Smooth muscle cell of the coronary artery (primary cell): ENCODE measurements at places on chromosomes 11 and 22. TPM values are rescaled to one million over a fixed set of nuclear protein-coding genes. Genes with fewer than 3 reads are reported as not detected.

OR56A1 gene
- total RNA-seq = not detected in 2 replicates

IL17RA gene
- 2.9 and 3.7 TPM in 2 replicates for total RNA-seq

KCNQ1 gene
- total RNA-seq = under 0.01 TPM in 1 of 2 replicates, not detected in the other

CD6 gene
- total RNA-seq = not detected in 2 replicates

OLFML1 gene
- 0.15 and 53.7 TPM in 2 replicates for total RNA-seq
